Colonic mucosa (tissue), 4 donors: ENCODE measurements at places on chromosomes 16 and 17. TPM values are rescaled to one million over a fixed set of nuclear protein-coding genes. Genes with fewer than 3 reads are reported as not detected.

GRCh38 chr17:39213852-39214251, 11.9 kb downstream of the STAC2 start:
- no peak for DNase-seq

DNA sequence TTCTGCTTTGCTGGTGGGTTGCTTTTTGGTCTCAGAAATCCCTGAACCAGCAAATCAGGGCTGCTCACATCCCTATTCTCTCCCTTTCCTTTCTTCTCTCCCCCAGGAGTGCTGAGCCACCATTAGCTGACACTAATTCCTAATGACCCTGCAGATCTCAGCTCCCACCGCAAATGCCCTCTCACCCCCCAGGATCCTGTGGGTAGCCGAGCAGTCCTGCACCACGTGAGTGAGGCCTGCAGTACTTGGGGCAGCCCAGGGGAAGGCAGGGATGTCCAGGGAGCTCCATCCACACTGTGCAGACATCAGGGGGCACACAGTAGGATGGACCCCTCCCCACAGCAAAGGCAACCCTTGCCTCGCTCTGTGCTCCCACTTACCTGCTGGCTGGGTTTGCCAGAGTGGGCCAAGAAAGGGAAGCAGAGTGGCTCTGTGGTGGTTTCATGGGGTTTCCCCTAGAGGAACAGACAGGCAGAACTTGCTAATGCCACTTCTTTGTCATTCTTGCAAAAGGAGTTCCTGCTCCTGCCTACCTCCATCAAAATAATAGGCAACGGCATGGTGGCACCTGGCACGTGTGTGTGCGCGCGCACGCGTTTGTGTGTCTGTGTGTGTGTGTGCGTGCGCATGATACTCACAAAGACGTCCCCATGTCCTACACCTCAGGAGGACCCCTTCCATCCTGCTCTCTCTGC, 135.6 kb downstream of the GAS7 start:
- DNase-seq, result no peak

DNA sequence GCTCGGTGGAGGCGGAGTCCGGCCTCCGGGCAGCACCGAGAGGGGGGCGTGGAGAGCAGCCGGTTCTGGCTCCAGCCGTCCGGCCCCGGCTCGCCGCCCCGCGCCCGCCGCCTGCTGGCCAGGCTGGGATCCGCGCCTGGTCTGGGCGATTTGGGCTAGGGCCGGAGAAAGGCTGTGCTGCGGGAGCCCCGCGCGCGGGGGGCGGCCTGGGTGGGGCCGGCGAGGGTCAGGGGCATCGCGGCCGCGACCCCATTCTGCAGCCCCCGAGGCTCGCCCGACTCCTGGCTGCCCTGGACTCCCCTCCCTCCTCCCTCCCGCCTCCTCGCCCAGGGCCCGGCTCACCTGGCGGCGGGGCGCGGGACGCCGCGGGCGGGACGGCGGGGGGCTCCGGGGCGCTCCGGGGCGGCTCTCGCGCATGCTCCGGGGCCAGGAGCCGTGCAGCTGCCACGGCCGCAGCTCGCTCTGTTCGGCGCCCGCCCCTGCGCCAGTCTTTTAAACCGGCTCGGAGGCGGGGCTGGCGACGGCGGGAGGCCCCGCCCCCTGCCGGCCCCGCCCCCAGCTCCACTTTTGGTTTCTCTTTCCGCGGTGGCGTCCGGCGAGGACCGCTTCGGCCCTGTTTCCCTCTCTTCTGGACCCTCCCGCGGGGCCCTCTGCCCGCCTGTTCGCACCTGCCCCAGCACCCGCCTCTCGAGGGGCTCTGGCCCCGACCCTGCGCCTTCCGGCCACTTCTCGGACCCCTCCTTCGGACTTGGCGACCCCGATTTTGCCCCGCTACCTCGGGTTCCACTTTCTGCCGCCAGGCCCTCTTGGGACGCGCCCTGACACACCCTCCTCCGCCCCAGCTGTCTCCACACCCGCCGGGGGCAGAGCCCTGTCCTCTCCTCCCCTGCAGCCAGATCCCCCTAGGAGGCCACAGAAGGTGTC, at the start of gene SOCS1:
Gene SOCS1 (minus strand): TSS at position 468 of the 924 bp plus-strand sequence. CDS start 726 bp downstream, outside the sequence.
- DNase-seq, result peak; percentile 89

- no peak for DNase-seq
Observed at GRCh38 chr16:3756113-3756512, 38.8 kb upstream of the TRAP1 start.

DNA sequence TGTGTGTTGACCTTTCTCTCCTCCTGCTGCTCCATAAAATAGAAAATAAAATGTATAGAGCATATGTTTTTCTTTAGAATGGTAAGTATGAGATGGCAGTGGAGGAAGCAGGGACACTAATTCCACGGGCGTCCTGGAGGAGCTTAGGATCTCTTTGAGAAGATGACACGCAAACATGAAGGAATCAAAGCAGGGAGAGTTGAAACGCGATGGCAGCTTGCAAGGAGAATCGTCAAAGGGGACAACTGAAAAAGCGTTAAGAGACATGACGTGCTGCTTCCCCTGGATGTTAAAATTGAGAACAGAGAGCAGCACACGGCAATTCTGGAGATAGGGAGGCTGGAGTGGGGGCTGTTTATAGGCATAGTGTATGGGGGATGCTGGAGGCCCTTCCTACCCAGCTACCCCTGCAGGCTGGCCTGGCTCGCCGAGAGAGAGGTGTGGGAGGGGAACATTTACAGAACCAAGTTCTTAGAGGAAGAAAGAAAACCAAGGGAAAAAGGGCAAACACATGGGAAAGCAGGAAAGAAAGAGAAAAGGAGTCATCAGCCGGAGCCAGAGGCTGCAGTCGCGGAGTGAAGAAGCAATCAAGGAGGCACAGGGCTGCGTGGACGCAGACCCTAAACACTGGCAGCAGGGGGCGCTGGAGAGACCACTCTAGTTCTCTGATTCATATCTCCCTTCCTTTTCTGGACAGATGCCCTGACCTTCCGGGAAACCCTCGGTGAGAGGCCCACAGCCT, 55.8 kb downstream of the MYH13 start:
- DNase-seq, result peak; percentile 71

GRCh38 chr17:66643815-66644710, 190.9 kb upstream of the CACNG5 start:
- DNase-seq, result no peak

RGS11 gene
- 4.0 TPM for total RNA-seq

DNA sequence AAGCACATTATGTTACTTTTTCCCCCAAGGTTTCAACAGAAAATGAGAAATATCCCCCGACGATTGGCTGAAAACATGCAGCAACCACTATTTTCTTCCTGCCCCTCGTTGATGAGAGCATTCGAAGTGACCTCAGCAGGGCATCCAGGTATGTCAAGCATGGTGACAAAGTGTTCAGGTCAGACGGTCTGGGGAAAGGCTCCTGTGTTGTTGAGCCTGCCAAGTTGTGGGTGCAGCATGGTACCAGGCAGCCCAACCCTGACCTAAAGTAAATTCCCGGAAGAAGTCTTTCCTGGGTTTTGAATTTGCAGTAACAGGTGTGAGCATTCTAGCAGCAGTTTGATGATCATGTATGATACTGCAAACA, 51.7 kb upstream of the SEC14L1 start:
- no peak for DNase-seq

DNA sequence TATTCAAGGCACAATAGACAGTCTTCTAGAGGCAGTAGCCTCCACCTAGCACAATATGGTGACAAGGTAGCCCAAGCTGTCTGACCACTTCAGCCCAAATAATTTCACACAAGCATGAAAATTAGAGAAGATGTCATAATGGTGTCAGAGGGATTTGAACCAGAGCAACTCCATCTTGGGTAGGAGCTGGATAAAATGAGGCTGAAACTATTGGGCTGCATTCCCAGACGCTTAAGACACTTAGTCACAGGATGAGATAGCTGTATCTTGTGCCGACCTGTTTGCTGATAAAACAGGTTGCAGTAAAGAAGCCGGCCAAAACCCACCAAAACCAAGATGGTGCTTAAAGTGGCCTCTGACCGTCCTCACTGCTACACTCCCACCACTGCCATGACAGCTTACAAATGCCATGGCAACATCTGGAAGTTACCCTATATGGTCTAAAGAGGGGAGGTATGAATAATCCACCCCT, 192.6 kb downstream of the CPPED1 start:
- no peak for DNase-seq

CPHXL2 gene
- total RNA-seq, result not detected

- DNase-seq, result no peak
Observed at GRCh38 chr17:78889531-78889930, 13.5 kb downstream of the CEP295NL start.

GDPD3 gene
- 40.4 TPM for total RNA-seq

CD300LB gene
- 0.69 TPM for total RNA-seq

GRCh38 chr16:68907297-68907696, 64.0 kb downstream of the TANGO6 start:
- DNase-seq, result no peak

- DNase-seq, result no peak
Observed at GRCh38 chr17:15958484-15958854, 13.5 kb downstream of the ADORA2B start.

GPT2 gene
- total RNA-seq, result 45.3 TPM

TPSG1 gene
- 34.3 TPM for total RNA-seq
